ENCODE measurements at places on chromosomes 13 and 19. TPM values are rescaled to one million over a fixed set of nuclear protein-coding genes. Genes with fewer than 3 reads are reported as not detected.

CRLF1 gene
- 0.38 TPM for polyA plus RNA-seq

CATSPERD gene
- polyA plus RNA-seq: not detected

CALR3 gene
- not detected for polyA plus RNA-seq

ACP7 gene
- not detected for polyA plus RNA-seq

SIGLEC14 gene
- 15.0 TPM for polyA plus RNA-seq

CABP5 gene
- not detected for polyA plus RNA-seq

CCDC169 gene
- polyA plus RNA-seq: not detected

KLHL26 gene
- polyA plus RNA-seq: 3.2 TPM

CEACAM3 gene
- polyA plus RNA-seq: not detected

ABHD8 gene
- 8.5 TPM for polyA plus RNA-seq

Data from IgD-negative memory B cell (primary cell).